Neural progenitor cell (in vitro differentiated cells): ENCODE measurements at places on chromosomes 6 and 20. TPM values are rescaled to one million over a fixed set of nuclear protein-coding genes. Genes with fewer than 3 reads are reported as not detected.

- H3K4me3 ChIP-seq, result no peak overlapping the region
- no peak overlapping the region for H3K27ac ChIP-seq
- H3K27me3 ChIP-seq, result no peaks in the 10 kb centered on the region
- H3K4me1 ChIP-seq, result no peaks in the 10 kb centered on the region
- H3K36me3 ChIP-seq, result no peaks in the 10 kb centered on the region
- no peak for DNase-seq
Observed at GRCh38 chr20:47054945-47055344, 160.3 kb downstream of the EYA2 start.

SIM1 gene
- total RNA-seq, result not detected in 2 replicates

DNA sequence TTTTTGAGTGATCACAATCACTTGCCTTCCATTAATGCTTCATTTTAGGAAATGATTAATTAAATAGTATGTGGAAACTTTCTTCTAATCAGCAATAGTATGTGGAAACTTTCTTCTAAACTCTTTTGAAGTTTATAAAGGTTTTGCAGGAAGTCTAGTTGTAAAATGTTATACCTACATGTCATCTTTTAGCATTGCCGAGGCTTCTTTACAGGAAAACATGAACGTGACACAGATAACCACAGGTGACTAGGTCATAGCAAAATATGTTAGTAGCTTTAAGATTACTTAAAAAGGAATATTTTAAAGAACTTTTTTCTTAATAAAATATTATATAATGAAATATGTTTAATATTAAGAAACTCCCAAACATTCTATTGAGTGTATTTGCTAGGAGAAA lies 56.8 kb downstream of the SMAP1 start:
- H3K27me3 ChIP-seq, result no peaks in the 10 kb centered on the region
- peaks cover 5% of the 10 kb centered on the region for H3K4me1 ChIP-seq
- no peaks in the 10 kb centered on the region for H3K36me3 ChIP-seq
- DNase-seq, result no peak

DNA sequence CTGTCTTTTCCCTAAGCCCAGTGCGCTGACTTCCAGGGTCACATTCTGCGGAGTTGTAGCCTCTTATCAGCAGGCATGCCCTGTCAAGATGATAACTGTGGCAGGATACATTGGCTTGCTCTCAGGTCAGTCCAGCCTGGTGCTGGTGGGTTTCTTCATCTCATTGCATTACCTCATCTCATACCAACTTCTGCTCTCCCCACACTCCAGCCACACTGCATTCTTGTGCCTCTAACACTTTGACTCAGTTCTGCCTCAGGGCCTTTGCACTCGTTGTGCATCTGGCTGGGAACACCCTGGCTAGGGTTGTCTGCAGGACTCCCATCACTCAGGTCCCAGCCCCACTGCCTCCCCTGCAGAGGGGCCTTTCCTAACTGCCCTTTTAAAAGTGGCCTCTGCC lies 110.3 kb upstream of the BACH2 start:
- peaks cover 27% of the 10 kb centered on the region for H3K4me1 ChIP-seq
- no peak overlapping the region for H3K4me3 ChIP-seq
- no peaks in the 10 kb centered on the region for H3K36me3 ChIP-seq
- H3K27me3 ChIP-seq, result no peaks in the 10 kb centered on the region
- H3K27ac ChIP-seq, result no peak overlapping the region

GRCh38 chr6:31592396-31592771 lies 422 bp downstream of the NCR3 start:
- H3K27me3 ChIP-seq, result no peaks in the 10 kb centered on the region
- no peak for DNase-seq
- no peak overlapping the region for H3K27ac ChIP-seq

GRCh38 chr6:55023230-55023629 lies 151.1 kb upstream of the HCRTR2 start:
- H3K4me1 ChIP-seq, result no peaks in the 10 kb centered on the region
- no peaks in the 10 kb centered on the region for H3K27me3 ChIP-seq
- no peak overlapping the region for H3K27ac ChIP-seq
- H3K4me3 ChIP-seq, result no peak overlapping the region

CRISP1 gene
- not detected in 2 replicates for total RNA-seq

EFCAB8 gene
- total RNA-seq, result not detected in 2 replicates

DNA sequence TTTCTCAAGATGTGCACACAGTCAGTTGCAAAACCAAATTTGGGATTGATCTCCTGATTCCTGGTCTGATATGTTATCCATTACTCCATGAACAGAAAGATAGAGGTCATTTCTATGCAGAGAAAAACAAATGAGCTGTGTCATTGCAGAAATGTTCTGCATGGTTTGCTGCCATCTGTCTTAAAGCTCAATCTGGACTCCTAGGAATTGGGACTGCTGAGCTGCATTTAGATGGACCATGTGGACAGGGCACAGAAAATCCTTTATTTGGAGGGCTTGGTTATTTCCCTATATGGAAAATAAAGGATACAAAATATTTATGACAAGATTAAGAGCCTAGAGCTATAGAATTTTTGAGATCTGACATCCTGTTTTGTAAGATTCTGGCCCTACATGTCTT lies 91.3 kb downstream of the ADGRB3 start:
- H3K36me3 ChIP-seq, result no peaks in the 10 kb centered on the region
- H3K27ac ChIP-seq, result no peak overlapping the region
- no peak overlapping the region for H3K4me3 ChIP-seq
- no peak for DNase-seq

OR2J2 gene
- total RNA-seq, result 0.09 TPM in 1 of 2 replicates, not detected in the other

- no peaks in the 10 kb centered on the region for H3K36me3 ChIP-seq
- H3K4me1 ChIP-seq, result peaks cover 51% of the 10 kb centered on the region
- H3K27me3 ChIP-seq, result peaks cover 8% of the 10 kb centered on the region
- DNase-seq, result peak; percentile 64
Observed at GRCh38 chr6:90288404-90288803, 8.2 kb downstream of the BACH2 start.

ZNF311 gene
- 1.9 and 2.0 TPM in 2 replicates for total RNA-seq
